ENCODE measurements at places on chromosomes 6 and 20.

DNA sequence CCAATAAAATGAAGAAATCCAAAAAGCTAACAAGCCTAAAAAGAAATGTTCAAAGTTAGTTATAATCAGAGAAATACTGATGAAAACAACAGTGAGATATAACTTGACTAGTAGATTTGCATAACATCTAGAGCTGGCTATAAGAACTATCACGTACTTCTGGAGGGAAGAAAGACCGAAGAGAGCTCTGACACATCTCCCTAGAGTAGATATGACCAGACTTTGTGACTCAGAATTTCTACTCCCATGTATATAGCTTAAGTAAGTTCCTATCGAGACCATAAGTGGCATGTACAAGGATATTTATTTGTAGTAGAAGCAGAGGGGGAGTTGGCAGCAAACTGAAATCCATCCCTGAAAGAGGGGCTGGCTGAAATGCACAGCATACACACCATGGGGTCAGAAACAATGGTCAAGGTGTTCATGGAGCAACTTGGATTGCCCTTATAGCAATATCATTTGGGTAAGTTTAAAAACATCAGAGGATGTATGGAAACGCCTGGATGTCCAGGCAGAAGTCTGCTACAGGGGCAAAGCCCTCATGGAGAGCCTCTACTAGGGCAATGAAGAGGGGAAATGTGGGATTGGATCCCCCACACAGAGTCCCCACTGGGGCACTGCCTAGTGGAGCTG, 25.6 kb upstream of the IL17A start:
- DNase-seq: no peak

- no peak for DNase-seq
These were observed 1.7 kb downstream of the RSPO3 start for GRCh38 chr6:127120023-127120786.

DNA sequence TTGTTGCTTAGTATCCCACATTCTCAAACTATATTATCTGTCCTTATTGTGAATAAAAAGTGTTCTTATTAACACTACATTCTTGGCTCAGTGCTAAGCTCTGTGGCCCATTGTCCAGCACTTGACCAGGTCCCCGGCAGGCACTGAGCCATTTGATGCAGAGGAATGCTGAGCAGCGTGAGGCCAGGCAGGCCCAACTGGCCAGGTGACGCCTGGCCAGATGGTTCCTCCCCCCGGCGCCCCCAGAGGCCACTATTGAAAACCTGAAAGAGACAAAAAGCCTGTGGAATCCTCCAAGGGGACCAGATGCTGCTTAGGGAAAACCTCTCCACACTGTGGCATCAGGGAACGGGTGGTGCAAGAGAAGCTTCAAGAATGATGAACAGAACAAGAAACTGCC, 597.5 kb upstream of the JAG1 start:
- no peak for DNase-seq

GRCh38 chr6:14509120-14509519, 391.5 kb downstream of the CD83 start:
- no peak for DNase-seq

DNA sequence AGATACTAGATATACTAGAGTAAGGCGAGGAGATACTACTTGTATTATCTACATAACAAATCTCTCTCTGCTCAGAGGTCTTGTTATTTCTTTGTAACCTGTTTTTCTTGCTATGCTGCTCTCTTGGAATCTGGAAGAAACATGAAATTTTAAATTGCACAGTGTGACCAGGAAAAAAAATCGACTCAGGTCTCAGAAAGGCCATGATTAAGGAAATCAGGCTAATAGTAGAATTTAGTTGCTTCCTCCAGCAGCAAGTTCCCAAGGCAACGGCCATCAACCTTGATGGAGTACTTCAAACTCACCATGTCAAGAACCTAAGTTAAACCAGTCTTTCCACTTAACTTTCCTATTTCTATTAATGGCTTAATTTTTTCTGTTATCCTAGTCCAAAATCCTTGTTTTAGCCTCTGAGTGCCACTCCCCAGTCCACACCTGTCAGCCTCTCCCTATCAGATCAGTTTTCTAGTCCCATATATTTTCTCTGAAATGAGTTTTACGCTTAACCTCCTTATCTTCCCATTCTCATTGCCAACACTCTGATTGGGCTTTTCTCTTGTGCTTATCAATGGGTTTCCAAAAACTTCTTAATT, 87.7 kb upstream of the BEND3 start:
- no peak for DNase-seq
